IPS DF 6.9 (cell line): ENCODE measurements at places on chromosomes 16 and 17.

- no peaks in the 10 kb centered on the region; the same call in 1 of the 2 replicates for H3K36me3 ChIP-seq
- H3K27ac ChIP-seq, result no peak overlapping the region
- H3K27me3 ChIP-seq, result no peaks in the 10 kb centered on the region
- H3K4me1 ChIP-seq, result no peaks in the 10 kb centered on the region; the same call in 1 of the 2 replicates
Observed at GRCh38 chr17:75909051-75909811, 4.5 kb upstream of the MRPL38 start.

DNA sequence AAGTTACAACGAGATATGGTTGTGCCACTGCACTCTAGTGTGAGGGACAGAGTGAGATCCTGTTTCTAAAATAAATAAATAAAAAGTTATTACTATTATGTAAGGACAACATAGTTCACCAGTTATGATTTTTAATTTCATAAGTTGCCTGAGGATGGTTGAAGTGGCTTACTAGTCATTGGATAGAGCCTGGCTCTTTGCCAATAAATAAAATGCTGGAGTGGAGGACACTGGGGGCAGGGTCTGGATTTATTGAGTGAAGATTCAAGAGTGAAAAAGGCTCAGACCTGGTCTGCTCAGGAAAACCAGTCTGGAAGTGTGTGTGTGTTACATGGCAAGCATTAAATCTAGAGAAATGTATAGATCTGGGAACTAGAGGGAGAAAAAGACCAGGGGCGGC is 2.1 kb downstream of the STARD3 start:
- DNase-seq, result no peak
- peaks cover 8% of the 10 kb centered on the region; the same call in 1 of the 2 replicates for H3K4me1 ChIP-seq
- no peaks in the 10 kb centered on the region for H3K36me3 ChIP-seq
- H3K4me3 ChIP-seq, result no peak overlapping the region
- no peak overlapping the region for H3K27ac ChIP-seq
- no peaks in the 10 kb centered on the region for H3K27me3 ChIP-seq

DNA sequence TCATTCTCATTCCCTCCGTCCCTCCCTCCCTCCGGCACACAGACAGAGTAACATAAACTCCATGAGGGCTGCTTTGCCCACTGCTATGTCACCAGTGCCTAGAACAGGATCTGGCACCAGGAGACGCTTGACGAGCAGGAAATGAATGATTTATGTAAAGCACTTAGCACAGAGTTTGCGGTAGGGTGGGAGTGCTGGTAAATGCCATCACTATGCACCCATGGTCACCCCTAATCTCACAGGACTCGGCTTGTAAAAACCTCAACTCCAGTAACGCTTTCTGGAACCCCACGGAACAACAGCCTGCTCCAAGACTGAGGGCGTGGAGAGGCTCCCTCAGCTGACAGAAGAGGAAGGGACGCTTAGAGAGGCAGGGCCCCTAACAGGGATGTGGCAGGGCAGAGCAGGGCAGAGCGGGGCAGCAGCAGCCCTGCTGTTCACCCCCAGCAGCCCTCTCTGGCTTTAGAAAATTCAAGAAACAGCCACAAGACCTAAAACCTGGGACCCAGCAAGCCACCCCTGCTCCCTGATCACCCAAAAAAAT is 156.9 kb downstream of the C16orf78 start:
- no peak for DNase-seq
- H3K36me3 ChIP-seq, result no peaks in the 10 kb centered on the region
- no peak overlapping the region for H3K27ac ChIP-seq
- peaks cover 9% of the 10 kb centered on the region for H3K4me1 ChIP-seq

DNA sequence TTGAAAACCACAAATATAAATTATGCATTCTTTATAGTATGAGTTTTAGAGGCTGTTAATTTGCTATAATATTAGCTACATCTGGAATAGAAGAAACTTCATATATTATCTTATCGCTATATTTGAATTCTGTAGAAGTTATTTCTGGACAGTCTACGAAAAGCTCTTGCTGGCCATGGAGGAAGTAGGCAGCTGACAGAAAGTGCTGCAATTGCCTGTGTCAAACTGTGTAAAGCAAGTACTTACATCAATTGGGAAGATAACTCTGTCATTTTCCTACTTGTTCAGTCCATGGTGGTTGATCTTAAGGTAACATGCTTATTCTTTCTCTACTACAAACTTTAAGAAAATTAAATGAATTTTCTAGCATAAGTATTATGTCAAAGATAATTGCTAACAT is 96.8 kb downstream of the OMG start:
- H3K4me1 ChIP-seq, result no peaks in the 10 kb centered on the region
- no peak overlapping the region for H3K27ac ChIP-seq
- no peak for DNase-seq
- H3K4me3 ChIP-seq, result no peak overlapping the region

GRCh38 chr16:29678691-29679267 is at the start of gene QPRT:
TSS of gene QPRT (plus strand) at chr16:29679180. CDS start at chr16:29679198, 18 bp downstream.
- no peak within 1 kb of the TSS for H3K27ac ChIP-seq
- peaks cover 1% of the 10 kb centered on the region for H3K4me1 ChIP-seq
- no peaks in the 10 kb centered on the region for H3K36me3 ChIP-seq
- H3K27me3 ChIP-seq, result no peaks in the 10 kb centered on the region
- no peak for DNase-seq

GRCh38 chr16:55398762-55399161 is 74.8 kb downstream of the IRX6 start:
- no peaks in the 10 kb centered on the region for H3K36me3 ChIP-seq
- no peak overlapping the region for H3K4me3 ChIP-seq
- H3K4me1 ChIP-seq, result no peaks in the 10 kb centered on the region
- H3K27me3 ChIP-seq, result no peaks in the 10 kb centered on the region

GRCh38 chr16:85625053-85625452 is 11.9 kb downstream of the GSE1 start:
- H3K27me3 ChIP-seq, result no peaks in the 10 kb centered on the region
- H3K4me1 ChIP-seq, result peaks cover 4% of the 10 kb centered on the region; the same call in 1 of the 2 replicates
- no peaks in the 10 kb centered on the region for H3K36me3 ChIP-seq
- no peak overlapping the region for H3K27ac ChIP-seq
- no peak overlapping the region for H3K4me3 ChIP-seq
- no peak for DNase-seq

GRCh38 chr17:68127914-68128313 is 92.4 kb downstream of the KPNA2 start:
- peaks cover 2% of the 10 kb centered on the region; the same call in 1 of the 2 replicates for H3K4me1 ChIP-seq
- H3K27me3 ChIP-seq, result no peaks in the 10 kb centered on the region
- no peaks in the 10 kb centered on the region for H3K36me3 ChIP-seq

- H3K4me1 ChIP-seq, result no peaks in the 10 kb centered on the region
- H3K27ac ChIP-seq, result no peak overlapping the region
- H3K27me3 ChIP-seq, result no peaks in the 10 kb centered on the region
- no peaks in the 10 kb centered on the region for H3K36me3 ChIP-seq
Observed at GRCh38 chr17:10460062-10460461, 9.3 kb downstream of the MYH4 start.

DNA sequence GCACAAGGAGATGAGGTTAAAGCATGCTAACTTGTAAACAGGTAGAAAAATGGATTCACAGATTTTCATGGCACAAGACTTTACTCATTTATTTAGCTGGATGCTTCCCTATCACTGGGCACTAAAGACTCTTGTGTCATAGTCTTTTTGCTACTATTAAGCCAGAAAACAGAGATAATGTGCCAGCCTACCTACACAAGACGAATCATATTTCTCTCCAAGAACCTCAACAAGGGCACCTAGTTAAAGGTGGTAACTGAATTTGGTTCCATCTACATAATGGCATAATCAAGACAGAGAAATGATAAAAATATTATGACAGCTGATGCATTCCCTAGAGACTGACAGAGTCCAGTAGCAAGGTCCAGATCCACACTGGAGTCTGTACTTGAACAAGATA is 3.8 kb downstream of the NACA2 start:
- no peak overlapping the region for H3K27ac ChIP-seq
- no peaks in the 10 kb centered on the region for H3K27me3 ChIP-seq
- no peak for DNase-seq

DNA sequence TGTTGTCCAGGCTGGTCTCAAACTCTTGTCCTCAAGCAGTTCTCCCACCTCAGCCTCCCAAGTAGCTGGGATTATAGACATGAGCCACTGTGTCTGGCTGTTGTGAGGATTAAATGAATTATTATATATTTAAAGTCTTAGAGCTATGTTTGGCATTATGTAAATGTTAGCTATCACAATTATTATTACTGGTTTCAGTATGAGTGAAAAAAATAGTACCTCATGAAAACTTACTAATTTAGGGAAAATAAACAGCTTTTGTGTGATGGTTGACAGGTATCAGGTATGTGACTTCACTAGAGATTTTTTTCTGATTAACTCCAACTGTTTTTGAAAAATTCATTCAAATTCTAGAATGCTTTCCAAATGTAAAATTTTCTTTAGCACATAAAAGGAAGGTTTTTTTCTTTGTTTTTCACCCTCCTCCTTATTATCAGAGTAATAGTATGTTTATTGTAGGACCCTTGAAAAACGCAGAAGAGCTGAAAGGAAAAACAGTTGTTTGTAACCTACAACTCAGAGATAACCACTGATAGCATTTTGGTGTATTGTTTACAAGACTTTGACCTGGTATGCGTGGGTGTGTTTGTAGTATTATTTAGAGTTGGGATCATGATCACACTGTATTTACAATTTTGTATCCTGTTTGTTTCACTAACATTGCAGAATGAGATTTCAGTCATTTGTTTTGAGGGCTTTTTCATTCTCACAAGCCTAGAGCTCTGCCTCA is 13.2 kb downstream of the NLK start:
- DNase-seq, result no peak
- no peaks in the 10 kb centered on the region for H3K27me3 ChIP-seq
- H3K4me3 ChIP-seq, result no peak overlapping the region
- H3K4me1 ChIP-seq, result peaks cover 2% of the 10 kb centered on the region; the same call in 1 of the 2 replicates

DNA sequence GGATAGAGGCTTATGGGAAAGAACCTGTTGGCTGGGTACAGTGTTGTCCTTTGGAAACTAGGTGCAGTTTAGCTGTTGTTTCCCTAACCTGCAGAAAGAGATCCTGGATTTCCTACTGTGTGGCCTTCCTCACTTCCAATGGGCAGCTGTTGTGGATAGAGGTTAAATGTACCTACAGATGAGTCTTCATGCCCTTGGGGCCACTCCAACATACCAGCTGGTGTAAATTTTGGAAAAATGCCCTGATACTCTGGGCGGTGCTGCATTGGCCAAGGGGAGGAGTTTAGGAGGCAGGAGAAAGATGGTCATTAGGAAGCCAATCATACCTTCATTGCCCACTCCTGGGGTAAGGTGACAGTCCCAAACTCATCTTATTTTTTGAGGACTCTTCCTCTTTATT is 70.2 kb downstream of the SNX11 start:
- no peaks in the 10 kb centered on the region for H3K27me3 ChIP-seq
- no peak overlapping the region for H3K27ac ChIP-seq
- no peak overlapping the region for H3K4me3 ChIP-seq
- no peak for DNase-seq
- no peaks in the 10 kb centered on the region for H3K36me3 ChIP-seq

GRCh38 chr17:14202388-14203166 is 34.1 kb downstream of the CDRT15 start:
- H3K27ac ChIP-seq, result no peak overlapping the region
- H3K4me3 ChIP-seq, result no peak overlapping the region
- no peaks in the 10 kb centered on the region for H3K4me1 ChIP-seq
- peaks cover 3% of the 10 kb centered on the region; the same call in 1 of the 2 replicates for H3K36me3 ChIP-seq
- no peak for DNase-seq

DNA sequence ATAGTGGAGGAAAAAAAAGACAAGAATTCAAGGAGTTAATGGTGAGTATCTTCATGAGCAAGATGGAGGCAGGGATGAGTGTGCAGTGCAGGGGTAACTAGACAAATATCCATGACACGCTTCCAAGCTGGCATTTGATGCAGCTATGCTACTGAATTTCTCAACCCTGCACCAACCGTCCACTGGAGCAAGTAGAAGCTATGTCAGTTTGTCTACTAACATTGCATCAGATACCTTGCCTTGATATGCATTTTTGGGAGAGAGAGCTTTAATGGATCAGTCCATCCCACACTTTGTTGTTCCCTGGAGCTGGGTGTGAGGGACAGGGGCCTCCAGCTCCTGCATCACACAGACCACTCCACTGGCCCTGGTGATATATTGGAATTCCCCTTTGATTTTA is 16.4 kb downstream of the CCL11 start:
- H3K27ac ChIP-seq, result no peak overlapping the region
- H3K4me1 ChIP-seq, result peaks cover 2% of the 10 kb centered on the region
- DNase-seq, result no peak
- H3K4me3 ChIP-seq, result no peak overlapping the region

DNA sequence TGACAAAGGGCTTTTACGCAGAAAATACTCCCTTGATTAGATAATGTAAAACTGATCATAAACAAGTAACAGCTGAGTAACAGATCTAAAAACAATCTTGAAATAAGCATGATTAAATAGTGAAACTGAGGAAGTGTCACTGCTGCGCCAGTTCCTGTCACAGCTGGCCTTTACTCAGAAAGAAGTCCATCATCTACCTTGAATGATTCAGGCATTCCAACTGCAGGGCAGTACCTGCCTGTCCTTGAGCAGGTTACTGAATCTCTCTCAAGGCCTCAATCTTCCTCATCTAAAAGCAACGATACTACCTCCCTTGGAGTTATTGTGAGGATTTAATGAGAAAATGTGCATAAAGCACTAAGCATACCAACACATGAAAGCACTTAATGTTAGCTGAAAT is 12.7 kb downstream of the PHLPP2 start:
- DNase-seq, result no peak
- no peak overlapping the region for H3K4me3 ChIP-seq
- H3K27me3 ChIP-seq, result no peaks in the 10 kb centered on the region
- no peaks in the 10 kb centered on the region for H3K36me3 ChIP-seq

DNA sequence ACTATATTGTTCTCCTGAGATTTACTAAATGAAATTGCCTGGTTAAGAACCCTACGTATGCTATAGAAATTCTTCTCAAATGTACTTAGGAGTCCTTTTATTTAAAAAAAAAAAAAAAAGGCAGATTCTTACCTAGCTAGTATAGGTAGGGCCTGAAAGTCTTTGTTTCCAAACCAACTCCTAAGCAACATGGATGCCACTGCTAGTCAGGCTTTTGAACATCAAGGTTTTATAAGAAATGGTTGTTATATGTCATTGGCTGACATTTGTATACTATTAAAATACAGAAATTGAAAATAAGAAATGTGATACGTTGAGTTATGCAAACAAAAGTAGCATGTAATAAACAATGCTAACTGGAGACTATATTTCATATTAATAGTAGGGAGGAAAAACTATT is 1.2 kb downstream of the EVI2A start:
- no peaks in the 10 kb centered on the region for H3K27me3 ChIP-seq
- H3K27ac ChIP-seq, result no peak overlapping the region
- H3K4me1 ChIP-seq, result no peaks in the 10 kb centered on the region
- DNase-seq, result no peak
- no peak overlapping the region for H3K4me3 ChIP-seq
- H3K36me3 ChIP-seq, result no peaks in the 10 kb centered on the region

DNA sequence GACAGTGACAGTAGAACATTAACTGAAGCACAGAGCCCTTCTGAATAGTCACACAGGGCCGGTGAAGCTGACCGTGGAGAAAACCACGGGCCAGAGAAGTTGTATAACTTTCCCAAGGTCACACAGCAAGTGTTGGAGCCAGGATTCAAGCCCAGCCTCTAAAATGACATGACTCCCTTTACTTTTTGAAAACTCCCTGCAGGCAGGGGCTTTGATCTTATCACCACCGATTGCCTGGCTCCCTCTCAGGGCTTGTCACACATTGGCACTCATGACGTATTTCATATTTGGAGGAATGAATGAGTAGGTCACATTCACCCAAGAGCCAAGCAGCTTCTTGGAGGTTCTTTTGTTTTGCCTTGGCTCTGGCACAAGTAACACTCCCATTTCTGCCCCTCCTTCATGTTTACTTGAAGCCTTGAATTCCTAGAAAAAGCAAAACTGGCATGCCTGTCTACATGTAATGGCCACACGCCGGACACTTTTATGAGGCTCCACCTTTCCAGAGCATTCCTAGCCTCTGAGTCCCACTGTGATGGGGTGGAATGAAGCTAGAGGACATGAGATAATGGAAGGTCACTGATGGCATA is 13.3 kb upstream of the RBBP6 start:
- no peaks in the 10 kb centered on the region for H3K27me3 ChIP-seq
- H3K27ac ChIP-seq, result no peak overlapping the region
- H3K36me3 ChIP-seq, result no peaks in the 10 kb centered on the region
- H3K4me1 ChIP-seq, result no peaks in the 10 kb centered on the region
